ENCODE measurements at places on chromosomes 1 and 21.

DNA sequence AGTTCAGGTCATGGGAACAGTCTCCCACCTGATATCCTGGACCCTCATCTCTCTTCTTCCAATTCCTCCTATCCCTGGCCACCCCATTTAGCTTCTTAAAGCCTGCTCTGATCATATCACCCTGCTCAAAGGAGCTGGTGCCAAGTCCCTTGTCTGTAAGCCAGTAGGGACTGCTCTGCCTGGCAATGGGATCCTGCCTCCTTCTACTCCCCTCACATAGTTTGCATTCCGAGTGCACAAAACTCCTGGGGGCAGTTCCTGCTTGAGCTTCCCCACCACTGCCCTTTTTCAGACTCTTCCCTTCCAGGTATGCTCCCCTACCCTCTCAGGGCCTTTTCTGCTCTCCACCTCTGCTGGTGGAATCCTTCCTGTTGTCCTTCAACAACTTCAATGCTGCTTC, 48.1 kb downstream of the NGF start:
- DNase-seq = no peak

DNA sequence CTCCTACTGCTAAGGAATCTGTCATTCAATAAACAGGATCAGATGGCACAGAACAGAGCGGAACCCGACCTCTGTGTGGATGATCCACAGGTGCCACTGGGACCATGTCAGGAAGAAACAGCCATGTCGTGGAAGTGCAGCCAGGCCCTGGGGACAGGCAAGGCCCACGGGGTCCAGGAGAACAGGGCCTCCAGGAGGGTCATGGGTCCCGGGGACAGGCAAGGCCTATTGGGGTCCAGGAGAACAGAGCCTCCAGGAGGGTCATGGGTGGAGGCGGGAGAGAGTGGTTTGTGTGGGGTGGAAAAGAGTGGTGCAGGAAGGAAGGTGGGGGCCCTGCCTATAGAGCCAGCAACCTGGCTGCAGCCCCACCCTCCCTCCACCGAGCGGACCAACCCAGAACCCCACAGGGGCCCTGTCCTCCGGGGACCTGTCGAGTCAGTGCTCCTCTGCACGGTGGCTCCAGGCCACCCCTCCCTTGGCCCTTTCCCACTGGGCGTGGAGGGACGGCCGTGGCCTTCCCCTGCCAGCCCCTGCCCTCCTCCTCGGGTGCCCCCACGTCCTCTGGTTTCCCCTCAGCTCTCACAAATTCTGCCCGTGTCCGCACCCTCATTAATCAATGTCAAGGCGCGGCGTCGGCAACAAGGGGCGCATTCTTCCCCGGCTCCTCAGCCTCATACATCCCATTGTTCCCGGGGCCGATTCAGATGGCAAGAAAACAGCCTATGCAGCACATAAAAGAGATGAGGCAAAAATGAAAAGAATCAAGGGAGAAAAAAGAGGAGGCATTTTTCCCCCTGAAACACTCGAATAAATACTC, 146.4 kb downstream of the PRDM16 start:
- no peak for DNase-seq

DNA sequence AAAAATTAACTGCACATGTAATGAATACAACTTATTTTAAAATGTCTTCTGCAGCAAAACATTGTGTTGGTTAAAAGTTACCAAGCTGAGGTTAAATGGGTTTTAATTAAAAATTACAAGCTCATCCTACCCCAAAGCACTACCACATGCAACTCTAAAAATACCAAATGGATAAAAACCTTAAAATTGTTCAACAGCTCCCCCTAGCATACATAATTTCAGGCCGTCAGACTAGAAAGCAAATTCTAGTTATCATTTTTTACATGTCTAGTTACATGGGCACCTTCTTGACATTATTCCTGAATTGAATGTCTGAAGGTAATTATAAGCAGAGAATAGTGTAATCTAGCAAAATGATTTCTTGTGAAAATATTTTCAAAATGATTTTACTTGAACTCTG, 176.5 kb downstream of the C1orf21 start:
- no peak for DNase-seq

GRCh38 chr1:27515626-27516025, 25.7 kb upstream of the WASF2 start:
- DNase-seq = no peak

DNA sequence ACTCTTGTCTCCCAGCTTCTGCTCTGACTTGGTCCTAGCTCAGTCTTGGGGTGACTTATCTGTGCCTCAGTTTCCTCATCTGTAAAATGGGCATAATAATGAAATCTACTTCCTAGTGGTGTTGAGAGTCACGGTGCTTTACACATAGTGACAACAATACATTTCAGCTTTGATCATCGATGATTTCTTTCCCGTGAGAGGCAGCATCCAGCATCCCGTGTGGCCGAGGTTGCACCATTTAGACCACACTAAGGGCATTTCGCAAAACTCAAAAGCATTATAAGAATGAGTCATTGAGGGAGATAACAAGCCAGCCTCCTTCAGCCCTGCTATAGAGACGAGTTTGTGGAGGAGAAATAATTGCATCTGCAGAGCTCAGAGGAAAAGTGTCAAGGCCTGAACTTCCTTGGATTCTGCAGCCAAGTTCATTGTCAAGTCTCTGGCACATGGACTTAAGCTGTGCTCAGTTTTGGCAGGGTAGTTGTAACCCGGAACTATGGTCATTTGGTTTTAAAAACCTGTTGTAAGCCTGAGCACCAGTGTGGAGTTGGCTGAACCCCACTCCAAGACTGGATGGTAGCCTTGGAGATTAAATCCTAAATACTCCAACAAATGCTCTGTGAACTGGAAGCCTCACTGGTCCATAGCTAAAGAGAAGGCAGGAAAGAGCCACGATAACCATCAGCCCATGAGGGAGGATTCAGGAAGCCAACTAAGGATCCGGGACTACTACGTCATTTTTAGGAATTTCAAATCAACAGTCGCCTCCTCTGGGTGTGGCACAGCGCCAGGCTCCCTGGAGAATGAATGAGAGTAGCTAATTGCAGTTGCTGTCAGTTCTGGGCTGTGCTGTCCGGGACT, 64.2 kb downstream of the TCP10L start:
- no peak for DNase-seq

DNA sequence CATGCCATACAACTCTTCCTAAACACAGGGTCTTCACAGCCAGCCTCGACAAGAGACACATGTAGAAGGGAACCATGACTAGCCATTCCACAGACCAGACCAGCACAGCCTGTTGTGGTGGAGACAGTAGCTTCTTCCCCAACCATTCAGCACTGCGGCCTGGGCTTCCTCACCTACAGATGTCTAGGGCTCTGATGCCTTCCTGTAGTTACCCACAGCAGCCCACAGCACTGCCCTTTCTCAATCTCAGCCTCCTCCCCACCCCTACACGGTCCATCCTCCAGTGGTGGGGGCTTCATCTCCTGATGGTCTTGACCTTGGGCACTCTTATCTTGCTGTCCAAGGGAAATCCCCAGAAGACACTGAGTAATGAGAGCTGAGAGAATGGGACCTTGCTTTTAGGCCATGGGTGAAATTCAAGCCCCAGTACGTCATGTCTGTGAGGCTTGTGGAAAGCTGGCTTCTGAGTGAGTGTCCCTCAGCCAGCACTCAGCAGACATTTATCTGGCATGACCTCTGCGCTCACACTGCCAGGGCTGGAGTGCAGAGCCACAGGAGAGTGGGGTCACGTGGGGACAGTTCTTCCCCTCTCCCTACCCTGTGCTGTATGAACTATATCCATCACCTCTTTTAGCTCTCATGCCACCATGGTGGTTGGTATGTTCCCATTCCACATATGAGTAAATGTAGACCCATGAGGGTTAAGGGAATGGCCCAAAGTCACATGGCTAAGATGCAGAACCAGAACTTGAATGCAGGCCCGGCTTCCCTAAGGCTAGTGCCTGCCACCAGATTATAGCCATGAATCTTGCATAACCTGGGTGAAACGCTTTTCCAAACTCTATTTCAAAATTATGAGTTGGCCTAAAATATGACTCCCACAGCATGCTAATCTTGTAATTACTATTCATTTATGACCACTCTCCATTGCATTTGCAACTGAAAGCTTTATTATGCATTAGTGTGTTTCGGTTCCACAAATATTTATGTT, 104.7 kb downstream of the HIVEP3 start:
- no peak for DNase-seq
